ENCODE measurements at places on chromosomes 3 and 15.

GRCh38 chr3:100043271-100043670 is 71.0 kb downstream of the FILIP1L start:
- DNase-seq: no peak

GRCh38 chr3:157363393-157363792 is 73.3 kb upstream of the PTX3 start:
- no peak for DNase-seq

DNA sequence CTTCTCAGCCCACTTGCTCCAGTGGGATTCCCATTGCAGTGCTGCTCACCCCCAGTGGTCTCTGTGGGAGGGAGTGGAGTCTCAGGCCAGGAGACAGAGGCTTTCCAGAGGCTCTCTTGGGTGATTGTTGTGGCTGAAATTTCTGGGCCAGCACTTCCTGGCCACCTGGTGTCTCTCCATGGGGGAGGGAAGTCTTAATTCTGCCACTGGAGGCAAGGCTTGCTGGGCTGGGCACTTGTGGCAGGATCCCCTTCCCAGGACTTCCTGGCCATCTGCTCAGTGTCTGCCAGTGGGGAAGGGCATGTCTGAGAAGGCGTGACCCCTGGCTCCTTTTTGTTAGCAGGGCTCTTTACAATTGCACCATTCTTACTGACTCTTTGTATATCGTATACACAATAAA is 351.8 kb downstream of the GABRB3 start:
- no peak for DNase-seq

DNA sequence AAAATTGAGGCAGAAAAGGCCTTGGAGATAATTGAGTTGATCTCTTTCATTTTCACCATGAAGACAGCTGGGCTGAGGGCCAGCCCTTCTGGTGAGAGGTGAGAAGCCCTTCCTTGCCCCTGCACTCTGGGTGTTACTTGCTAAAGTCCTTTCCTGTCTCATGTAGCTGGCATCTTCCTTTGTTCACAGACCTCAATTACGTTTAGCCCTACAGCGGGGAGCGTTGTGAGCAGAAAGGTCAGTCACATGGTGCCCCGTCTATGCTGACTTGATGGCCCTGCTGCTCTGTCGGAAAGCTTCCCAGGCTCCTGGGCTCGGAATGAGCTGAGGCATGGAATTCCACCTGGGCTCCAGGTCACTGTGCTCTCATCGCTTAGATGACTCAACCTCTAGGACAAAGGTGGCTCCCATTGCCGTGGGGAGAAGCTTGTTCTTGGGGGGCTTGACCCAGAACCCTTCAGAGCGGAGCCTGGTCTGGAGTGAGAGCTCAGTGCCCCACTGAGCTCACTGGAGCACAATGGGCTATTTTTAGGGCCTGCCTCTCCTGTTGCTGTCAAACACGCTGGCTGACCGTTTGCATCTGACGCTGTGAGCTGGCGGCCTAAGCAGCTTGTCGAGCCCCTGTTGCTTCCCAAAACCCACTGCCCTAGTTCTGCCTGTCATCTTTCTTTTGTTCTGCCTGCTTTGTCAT is 47.0 kb downstream of the RPLP1 start:
- DNase-seq: no peak

- DNase-seq: no peak
These were observed 627.0 kb downstream of the SI start for GRCh38 chr3:164451072-164451910.

GRCh38 chr15:67472957-67473356 is 48.0 kb upstream of the C15orf61 start:
- no peak for DNase-seq

DNA sequence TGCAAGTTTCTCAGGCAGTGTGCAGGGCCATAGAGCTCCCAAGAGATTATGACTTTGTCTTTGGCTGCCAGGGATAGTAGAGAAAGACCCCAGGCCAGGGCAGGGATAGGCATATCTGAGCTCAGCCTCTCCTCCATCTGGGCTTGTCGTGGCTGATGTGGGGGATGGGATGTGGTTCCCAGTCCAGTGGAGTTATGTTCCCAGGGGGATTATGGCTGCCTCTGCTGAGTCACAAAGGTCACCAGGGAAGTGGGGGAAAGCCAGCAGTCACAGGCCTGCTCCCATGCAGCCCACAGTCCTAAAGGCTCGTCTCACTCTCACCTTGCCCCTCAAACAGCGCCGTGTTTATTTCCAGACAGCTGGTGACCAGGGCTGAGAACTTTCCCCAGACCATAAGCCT is 354.9 kb downstream of the SI start:
- DNase-seq: no peak

DNA sequence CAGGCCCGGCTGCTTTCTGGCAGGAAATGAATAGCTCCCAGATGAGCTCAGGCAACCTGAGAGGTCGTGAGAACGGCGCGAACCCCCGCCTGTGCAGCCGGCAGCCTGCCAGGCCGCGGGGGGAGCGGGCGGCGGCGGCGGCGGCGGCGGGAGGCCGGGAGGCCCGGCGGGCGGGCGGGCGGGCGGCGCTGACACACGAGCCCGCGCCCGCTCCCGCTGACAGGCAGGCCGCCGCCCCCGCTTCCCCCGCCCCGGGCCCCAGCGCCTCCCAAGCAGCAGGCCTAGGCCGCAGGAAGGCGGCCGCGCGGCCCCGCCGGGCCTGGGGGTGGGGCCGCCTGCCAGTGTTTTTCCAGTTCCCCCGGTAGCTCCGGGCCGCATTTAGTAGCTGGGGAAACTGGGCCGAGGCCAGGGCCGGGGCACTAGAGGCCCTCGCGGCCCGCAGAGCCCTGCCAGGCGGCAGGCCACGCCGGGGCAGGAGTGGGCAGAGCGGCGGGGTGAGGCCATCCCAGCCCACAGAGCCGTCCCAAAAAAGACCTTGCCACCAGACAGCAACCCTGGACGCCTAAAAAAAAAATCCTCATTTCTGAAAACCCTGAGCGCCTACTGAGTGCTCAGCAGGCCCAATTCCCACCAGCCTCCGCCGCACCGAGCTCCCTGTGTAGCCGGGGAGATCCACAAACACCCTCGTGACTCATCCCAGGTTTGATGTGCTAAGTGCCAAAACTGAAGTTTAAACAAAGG is 5.6 kb downstream of the HES1 start:
- DNase-seq: peak; percentile 45

DNA sequence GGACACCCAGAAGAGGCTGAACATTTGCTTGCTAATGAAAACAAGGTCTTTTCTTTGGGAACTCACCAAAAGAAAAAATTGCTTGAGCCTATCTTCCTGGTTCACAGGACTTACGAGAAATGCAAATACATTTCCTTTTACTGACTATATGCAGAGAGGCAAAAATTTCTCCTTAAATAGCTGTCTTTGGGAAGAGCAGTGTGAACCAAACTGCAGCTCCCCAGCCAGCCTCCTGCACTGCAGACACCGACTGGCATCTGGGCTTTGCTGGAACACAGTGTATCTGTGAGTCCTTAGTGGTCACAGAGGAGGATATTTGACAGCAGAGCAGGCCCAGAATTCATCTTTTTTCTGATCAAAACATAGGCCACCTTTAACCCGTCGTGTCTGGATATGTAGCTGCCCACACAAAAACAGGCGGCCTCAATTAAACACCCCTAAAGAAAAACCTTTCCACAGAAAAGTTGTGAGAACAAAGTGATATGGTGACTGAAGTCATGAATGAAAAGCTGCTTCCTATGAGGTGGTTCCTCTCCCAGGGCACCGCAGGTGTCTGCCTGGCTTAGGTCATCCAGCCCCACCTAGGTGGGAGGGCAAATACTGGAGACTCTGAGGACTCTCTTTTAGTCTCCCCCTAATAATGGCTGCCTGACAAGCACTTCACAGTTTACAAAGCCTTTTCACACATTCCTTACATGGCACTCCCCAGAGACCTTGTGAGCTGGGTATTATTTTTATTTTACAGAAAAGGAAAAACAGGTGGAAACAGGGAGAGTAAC is 46.1 kb upstream of the TMEM158 start:
- DNase-seq: no peak

- DNase-seq: no peak
These were observed 39.4 kb downstream of the PPARG start for GRCh38 chr3:12328132-12328836.

- no peak for DNase-seq
These were observed 60.2 kb downstream of the CNTN4 start for GRCh38 chr3:2158828-2159227.

DNA sequence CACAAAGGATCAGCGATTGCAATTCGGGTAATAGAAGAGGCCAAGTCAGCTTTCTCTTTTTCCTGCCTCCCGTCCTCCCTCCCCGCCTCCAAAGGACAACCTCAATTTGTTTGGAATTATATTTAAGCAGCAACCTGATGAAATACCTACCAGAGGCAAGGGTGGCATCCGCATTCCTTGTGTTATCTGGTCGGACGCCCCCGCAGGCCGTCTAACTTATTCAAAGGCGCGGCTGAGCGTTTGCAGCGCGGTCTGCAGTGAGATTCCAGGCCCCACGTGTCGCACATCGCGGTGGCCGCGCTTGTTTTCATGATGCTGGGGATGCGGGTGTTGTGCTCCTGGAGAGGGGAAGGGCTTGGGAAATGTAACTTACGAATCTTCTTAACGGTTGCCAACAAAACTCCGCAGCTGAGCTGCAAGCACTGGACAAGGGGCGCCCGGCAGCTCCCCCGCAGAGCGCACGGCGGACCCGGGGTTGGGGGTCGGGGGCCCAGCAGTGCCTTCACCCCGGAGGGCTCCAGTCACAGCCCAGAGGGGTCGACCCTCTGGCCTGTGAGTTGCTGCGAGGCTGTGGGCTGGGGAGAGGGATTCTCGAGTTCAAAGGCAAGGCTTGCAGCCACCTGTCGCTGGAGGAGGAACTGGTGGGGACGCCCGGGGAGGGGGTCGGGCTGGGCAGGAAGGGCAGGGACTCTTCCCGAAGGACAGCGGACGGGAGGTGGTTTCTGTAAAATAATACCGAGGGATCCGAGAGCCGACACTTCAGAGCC is 20.5 kb upstream of the RGMA start:
- DNase-seq: no peak

DNA sequence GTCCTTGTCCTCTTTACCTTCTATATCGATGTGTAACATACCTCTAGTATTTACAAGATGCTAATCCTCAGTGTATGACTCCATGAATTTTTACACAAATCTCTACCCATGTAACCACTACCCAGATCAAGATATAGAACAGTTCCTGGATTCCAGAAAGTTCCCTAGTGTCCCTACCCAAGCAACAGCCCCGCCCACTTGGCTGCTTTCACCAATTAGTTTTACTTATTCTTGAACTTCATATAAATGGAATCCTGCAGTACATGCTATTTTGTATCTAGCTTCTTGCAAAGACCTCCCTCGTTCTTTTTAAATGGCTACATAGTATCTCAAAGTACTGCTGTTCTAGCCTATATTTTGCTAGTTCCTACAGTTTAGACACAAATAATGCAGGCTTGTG is 33.0 kb downstream of the CD276 start:
- no peak for DNase-seq

DNA sequence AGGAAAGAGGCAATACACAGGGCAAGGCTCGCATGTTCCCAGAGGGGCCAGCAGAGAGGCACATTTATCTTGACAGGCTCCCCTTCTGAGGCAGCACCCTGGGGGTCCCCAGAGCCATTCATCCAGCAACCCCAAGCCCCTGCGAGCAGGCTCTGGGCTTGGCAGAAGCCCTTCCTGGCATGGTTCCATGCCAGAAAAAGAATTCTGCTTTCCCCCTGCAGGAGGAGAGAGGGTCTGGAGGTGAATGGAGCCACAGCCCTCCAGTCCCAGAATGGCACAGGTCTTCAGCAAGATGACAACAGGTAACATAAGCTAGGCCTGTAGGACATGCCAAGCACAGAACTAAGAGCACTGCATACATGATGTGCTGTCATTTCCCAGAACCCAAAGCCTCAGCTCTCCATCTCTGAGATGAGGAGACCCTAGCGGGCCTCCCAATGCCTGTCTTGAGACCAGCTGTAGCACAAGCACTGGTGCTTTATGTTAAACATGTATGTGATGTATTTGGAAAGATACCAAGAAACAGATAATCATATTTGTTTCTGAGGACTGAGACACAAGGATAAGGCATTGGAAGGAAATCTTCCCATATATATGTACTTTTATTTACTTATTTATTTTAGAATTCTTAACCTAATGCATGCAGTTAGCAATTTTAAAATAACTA is 121.6 kb downstream of the ALDH1A2 start:
- no peak for DNase-seq

- no peak for DNase-seq
These were observed 316.3 kb downstream of the TIGIT start for GRCh38 chr3:114609973-114610630.

GRCh38 chr3:146682171-146682570 is 77.0 kb upstream of the PLSCR5 start:
- no peak for DNase-seq

DNA sequence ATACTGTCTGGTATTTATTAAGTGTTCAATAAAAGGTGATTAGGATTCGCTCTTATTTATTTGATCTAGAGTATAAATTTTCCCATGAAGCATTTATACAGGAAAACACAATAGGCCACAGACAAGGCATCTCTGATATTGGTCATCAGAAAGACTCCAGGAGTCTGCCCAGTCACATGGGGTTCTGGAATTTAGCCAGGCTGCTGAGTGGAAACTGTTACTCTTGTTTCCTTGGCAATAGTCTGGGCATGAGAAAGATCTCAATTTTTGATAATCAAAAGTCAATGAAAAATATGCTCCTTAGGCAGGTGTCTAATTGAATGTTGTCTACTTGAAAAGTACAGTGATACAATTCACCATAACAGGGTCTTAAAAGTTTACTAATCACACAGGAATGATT is 161.2 kb downstream of the FRMD5 start:
- no peak for DNase-seq

GRCh38 chr3:66604481-66604880 is 103.7 kb upstream of the LRIG1 start:
- DNase-seq: no peak

DNA sequence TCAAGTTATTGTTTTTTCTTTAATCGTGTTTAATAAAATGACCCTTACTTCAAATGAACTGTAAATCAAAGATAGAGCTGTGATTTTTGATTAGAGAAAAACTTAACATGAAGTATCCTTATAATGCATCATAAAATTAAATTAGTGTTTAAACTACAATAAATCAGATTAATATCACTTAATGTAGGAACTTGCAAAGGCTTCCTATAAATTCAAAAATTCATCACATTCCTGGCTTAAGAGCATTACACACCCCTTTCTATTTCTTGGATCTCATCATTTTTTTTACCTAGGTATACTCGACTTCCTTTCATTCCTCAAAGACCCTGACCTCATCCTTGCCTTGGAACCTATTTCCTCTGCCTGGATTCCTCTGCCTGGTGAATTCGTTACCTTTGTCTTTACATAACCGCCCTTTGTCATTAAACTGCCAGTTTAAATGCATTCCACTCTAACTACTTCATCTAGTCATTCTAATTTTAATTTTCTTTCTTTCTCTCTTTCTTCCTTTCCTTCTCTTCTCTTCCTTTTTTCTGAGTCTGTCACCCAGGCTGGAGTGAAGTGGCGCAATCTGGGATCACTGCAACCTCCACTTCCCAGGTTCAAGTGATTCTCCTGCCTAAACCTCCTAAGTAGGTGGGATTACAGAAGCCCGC is 1244.5 kb downstream of the OTOL1 start:
- DNase-seq: no peak

- DNase-seq: no peak
These were observed 107.4 kb upstream of the FOXB1 start for GRCh38 chr15:59896663-59897074.

GRCh38 chr15:62825191-62825590 is 217.4 kb upstream of the TPM1 start:
- DNase-seq: no peak
